ENCODE measurements at places on chromosomes 5 and 9.

GRCh38 chr5:177612215-177612673 is 12.3 kb downstream of the B4GALT7 start:
- DNase-seq, result no peak

DNA sequence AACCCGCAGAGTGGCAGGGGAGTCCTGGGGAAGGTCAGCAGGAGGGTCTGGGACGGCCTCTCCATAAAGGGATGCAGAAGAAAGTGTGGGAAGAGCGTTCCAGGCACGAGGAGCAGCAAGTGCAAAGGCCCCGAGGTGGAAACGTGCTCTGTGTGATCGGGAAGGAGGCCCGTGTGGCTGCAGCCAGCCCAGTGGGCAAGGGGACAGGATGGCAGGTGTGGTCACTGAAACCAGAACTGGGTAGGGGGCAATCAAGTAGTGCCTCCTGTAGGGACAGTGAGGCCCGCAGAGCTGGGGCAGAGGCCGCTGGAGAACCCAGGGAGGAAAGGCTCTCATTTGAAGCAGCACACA is 16.3 kb upstream of the LAMC3 start:
- no peak for DNase-seq

GRCh38 chr5:61182449-61182848 is 20.2 kb upstream of the SMIM15 start:
- DNase-seq, result no peak

DNA sequence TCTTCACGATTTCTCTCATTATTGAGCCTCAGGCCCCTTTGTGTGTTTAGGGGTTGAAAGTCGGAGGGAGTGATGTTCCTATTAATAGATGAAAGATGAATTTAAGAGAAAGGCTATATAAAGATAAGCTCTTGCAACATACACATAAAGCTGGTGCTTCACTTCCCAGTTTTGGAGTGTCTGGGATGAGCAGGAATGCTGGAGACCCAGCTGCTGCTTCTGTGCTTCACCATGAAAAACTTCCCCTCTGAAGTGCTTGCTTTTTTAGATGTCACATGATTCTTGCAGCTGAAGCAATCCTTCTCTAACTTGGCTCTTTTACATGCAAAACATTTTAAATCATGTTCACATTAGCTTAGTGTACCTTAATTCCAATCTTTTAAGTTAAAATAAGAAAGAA is 19.7 kb upstream of the SNCAIP start:
- DNase-seq, result no peak

DNA sequence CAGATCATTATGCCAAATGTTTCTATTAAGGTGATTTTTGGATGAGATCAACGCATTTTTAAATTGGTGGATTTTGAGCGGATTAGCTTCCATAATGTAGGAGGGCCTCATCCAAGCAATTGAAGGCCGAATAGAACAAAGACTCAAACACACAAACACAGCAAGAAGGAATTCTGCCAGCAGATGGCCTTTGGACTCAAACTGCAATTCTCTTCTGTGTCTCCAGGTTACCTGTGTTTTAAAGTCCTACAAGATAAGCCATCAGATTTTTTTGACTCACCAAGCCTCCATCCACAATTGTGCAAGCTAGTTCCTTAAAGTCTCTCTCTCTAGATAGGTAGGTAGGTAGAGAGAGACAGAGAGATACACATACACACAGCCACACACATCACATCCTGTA is 25.5 kb downstream of the CDH6 start:
- DNase-seq, result no peak

DNA sequence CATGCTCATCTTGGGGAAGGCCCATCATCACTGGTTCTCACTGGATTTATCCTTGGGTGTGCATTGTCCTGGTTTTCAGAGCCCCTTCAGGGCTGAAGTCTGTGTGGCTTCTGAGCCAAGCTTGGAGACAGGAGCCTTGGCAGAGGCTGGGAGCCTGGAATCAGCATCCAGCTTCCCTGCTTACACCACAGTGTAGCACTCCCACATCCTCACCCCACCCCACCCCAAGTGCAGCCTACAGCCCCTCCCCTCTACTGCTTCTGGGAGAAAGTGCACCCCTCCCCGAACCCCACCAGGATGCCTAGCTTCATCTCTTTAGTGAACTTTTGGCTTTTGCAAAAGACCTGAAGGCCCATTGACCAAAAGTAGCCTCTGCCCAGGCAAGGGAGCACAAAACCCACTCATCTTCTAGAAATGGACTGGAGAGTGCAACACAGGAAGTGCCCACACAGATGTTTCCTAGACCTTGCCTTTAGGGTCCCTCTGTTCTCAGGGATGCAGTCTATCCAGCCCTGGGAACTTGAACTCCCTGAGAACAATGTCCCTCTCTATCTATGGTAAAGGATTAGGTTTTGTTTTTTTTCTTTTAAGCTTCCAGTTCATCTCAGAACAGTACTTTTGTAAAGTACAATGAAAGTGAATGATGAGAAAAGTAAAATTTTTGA is 189.7 kb downstream of the PALM2AKAP2 start:
- peak; percentile 30 for DNase-seq

GRCh38 chr5:52497133-52497693 is 290.5 kb upstream of the ITGA1 start:
- DNase-seq, result no peak

DNA sequence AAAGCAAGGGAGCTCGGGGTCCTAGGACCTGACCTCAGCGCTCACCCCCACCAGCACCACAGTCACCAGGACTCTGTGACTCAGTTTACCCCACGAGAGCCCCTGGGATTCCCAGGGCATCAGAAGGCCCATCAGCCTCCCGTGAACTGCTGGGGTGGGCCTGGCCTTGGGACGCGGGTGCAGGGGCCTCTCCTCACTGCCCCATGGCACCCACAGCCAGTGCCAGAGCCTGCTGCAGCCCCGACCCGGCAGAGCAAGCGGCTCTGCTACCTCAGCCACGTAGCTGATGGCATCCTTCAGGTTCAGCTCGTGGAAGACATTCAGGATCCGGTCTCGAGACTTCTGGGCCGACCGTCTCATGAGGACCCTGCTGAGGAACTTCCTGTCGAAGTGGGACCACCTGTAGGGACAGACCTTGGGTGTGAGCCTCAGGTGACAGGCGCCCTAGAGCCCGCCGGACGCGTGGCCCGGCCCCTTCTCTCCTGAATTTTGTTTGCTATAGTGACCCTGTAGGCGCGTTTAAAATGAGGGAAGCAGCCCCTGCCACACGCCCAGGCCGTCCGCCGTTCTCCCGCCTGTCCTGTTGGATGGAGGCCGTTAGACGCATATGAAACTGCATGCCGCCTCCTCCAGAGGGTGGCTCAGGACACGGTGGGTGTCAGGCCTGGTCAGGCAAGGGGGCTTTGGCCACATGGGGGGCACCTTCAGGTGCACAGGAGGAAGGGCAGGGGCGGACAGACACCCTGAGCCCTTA is 36.8 kb downstream of the EXOC3 start:
- no peak for DNase-seq

DNA sequence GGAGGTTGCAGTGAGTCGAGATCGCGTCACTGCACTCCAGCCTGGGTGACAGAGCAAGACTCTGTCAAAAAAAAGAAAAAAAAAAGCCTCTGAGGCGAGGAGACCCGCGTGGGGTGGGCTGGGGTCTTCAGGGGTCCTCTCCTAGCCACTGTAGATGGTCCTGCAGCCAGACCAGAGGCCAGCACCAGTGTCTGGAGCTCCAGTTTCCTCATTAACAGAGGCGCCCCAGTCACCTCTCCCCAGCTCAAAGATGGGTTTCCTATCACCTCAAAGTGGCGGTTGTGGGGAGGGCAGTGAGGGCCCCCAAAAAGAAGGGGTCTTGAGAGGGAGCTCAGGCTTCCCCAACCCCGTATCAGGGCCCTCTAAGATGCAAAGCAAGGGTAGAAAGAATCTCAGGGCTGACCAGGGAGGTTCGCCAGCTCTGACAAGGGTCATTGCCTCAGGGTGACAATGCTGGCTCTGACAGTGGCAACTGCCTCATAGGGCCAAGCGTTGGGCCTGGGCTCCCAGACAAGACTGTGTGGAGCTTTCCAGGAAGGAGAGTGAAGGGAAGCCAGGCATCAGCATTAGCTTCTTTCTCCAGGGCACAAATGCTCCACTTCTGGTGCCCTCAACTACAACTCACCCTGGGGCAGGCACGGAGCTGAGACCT is 15.0 kb downstream of the STK10 start:
- peak; percentile 56 for DNase-seq

DNA sequence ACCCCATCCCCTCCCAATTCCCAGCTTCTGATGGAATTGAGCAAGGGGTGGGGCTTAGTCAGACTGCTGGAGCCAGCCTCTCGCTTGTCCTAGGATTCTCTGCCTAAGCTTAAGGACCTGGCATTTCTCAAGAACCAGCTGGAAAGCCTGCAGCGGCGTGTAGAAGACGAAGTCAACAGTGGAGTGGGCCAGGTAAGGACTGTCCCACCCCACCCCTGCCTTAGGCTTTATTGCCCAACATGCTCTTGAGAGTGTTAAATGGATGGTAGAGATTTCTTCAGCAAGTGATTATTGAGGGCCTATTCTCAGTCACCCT is 1.1 kb downstream of the SLC35A4 start:
- no peak for DNase-seq

DNA sequence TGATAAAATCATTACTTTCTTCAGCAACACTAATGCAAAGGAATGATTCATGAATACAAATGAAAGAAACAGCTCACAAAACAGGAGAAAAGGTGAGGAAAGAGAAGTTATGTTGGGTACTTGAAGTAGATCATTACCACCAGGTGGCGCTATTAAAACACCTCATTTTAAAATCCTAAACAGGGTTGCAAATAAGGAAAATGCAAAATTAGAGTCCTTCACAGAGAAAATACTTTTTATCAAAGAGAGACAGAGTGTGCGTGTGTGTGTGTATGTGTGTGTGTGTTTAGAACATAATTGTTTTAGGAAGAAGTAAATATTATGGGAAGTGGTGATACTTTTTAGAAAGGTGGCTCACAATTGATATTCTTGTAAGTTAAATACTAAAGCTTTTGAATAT is 49.5 kb upstream of the CD180 start:
- no peak for DNase-seq

- no peak for DNase-seq
Observed at GRCh38 chr5:68648944-68649857, 433.6 kb downstream of the PIK3R1 start.

- no peak for DNase-seq
Observed at GRCh38 chr5:34660444-34660843, 4.3 kb downstream of the RAI14 start.

GRCh38 chr5:122137702-122138101 is 8.4 kb downstream of the ZNF474 start:
- no peak for DNase-seq

- no peak for DNase-seq
Observed at GRCh38 chr5:38596981-38597380, 40.5 kb upstream of the LIFR start.

GRCh38 chr5:165161204-165161603 is 1655.8 kb downstream of the MAT2B start:
- no peak for DNase-seq

- DNase-seq, result no peak
Observed at GRCh38 chr5:7881091-7881490, 12.1 kb downstream of the MTRR start.

DNA sequence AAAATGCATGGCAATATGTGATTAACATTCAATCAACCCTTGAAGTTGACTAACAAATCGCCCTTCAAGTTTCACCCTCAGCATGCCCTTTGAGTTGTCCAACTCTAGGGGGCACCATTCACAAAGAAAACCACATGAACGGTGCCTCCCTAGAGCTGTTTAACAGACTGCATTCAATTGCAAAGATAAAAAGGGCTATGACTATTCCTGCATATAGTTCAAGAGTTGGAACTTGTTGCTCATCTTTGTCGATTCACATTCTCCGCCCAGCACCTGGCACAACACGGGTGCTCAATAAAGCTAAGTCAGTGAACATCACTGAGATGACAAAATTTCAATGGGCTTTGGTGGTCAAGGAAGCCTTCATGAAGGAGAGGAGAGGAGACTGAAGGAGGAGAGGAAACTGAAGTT is 69.6 kb upstream of the SLC30A5 start:
- DNase-seq, result no peak

GRCh38 chr5:158521995-158522394 is 577.7 kb downstream of the EBF1 start:
- DNase-seq, result no peak

GRCh38 chr5:178106556-178107239 is 6.6 kb upstream of the N4BP3 start:
- no peak for DNase-seq

- no peak for DNase-seq
Observed at GRCh38 chr9:111192650-111193049, 137.4 kb downstream of the OR2K2 start.

- DNase-seq, result no peak
Observed at GRCh38 chr5:157177953-157178352, 2.7 kb upstream of the ITK start.

GRCh38 chr5:154143211-154143641 is 47.3 kb upstream of the GALNT10 start:
- no peak for DNase-seq

GRCh38 chr5:179275941-179276837 is 69.1 kb downstream of the ADAMTS2 start:
- DNase-seq, result peak; percentile 77

DNA sequence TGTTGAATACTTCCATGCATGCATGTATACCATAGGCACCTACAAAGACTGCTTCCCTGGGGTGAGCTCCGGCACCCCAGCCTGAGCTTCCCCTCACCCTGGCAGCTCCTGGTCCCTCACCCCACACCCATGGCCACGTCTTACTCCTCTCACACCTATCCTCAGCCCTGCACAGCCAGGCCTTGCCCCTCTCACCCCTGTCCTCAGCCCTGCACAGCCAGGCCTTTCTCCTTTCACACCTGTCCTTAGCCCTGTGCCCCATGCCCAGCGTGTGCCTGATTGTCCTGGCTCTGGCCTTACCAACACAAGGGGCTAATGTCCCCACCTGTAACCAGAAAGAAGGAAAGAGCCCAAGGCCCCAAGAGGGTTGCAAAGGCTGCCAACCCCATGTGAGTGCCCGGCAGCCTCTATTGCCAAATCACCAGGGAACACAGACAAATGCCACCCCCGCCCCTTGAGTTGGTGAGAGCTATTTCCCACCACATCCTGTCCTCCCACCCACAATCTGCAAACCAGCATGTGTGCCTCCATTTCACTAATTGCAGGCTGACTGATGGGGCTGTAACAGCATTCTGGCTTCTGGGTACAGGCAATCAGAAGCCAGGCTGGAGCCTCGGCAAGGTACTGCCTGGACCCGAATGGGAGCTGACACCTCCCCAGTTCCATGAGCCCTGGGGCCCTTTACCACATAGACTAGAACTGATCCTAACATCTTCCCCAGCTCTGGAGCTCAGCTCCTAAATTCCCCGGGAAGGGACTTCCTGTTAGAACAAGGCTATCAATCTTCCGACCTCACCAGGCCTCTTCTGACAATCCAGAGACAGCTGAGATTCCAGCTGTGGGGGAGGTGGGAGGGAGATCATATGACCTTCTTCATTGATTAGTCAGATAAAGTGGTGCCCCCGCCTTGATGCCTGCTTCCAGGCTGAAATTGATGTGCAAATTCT is 78.2 kb downstream of the FAM114A2 start:
- DNase-seq, result no peak

DNA sequence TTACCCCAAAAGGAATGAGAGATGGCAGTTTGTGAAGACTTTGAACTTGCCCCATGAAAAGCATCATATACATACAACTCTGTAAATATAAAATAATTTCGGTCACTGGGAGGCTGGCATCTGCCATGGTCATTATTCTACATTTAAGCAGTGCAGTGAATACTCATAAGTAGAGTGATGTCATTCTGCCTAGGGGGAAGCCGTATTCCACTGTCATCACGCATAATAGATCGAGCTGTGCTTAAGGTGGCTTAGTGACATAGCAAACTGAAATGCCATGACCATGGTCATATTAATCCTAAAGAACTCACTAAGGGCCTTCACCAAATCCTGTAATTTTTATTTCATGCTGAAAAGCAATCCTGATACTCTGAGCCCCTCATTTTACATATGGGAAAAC is 42.4 kb upstream of the NR4A3 start:
- DNase-seq, result no peak
